Right forelimb (tissue), 1 donor: ENCODE measurements at places on chromosomes 5 and 9.

- no peak for DNase-seq
These were observed 120.6 kb downstream of the FOXD1 start for GRCh38 chr5:73327908-73328455.

- DNase-seq, result no peak
These were observed at the start of gene PCDHA2 for GRCh38 chr5:140794595-140795258. TSS of gene PCDHA2 (plus strand) at chr5:140794852.

DNA sequence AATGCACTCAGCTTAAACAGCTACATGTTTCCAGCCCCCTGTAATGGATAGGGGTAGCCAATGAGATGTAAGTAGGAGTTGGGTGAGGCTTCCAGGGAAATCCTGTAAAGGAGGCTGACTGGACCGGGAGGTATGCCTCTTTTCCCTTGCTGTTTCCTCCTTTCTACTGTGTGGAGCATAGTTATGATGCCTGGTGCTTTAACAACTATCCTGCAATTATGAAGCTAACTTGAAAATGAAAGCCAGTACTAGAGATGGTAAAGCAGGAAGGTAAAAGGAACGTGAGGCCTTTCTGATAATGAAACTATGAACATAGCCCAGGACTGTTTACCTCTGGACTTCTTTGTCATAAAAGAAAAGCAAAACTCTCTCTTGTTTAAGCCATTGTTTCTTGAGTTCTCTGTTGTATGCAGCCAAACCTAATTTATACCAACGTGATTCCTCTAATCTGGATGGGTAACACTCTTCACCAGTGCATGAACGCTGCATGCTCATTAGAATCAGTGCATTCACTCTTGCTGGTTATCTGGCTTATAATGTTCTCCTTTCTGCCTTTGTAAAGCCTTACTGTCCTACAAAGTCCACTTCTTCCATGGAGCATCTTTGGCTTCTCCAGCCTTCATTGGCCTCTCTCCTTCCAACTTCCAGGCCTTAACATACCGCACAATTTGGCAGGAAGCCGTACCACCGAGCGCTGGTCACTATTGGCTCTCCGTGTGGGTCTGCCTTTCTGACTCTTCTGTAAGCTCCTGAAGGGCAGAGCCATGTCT lies 8.3 kb upstream of the ARHGEF28 start:
- DNase-seq, result no peak

DNA sequence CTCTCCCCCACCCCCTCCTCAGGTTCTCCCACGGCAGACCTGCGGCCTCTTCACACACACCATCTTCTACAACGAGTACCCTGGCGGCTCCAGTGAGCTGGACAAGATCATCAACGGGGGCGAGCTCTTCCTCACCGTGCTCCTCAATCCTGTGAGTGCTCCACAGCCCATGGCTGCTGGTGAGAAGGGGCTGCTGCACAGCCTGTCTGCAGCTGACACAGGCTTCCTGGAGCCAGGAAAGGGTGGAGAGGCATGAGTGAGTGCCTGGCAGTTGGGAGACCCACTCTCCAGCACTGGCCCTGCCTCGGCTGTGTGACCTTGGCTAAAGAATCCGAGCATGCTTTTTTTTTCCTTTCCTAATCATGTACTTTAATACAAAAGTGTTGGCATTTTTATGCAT lies 31.3 kb downstream of the NDST1 start:
- no peak for DNase-seq

GRCh38 chr5:162209005-162209605 lies 141.5 kb downstream of the GABRG2 start:
- peak; percentile 58 for DNase-seq

- peak; percentile 7 for DNase-seq
These were observed 7.8 kb downstream of the LCN9 start for GRCh38 chr9:135670721-135671590.

- DNase-seq, result no peak
These were observed 7.5 kb downstream of the MARCHF3 start for GRCh38 chr5:127022846-127023245.

GRCh38 chr9:13860019-13860418 lies 453.9 kb downstream of the NFIB start:
- DNase-seq, result no peak

GRCh38 chr9:116163293-116164055 lies 9.9 kb downstream of the PAPPA start:
- DNase-seq, result no peak

GRCh38 chr9:128117613-128118471 lies 9.7 kb downstream of the PTGES2 start:
- peak; percentile 97 for DNase-seq

- no peak for DNase-seq
These were observed 7.6 kb downstream of the KIF24 start for GRCh38 chr9:34321451-34321850.

GRCh38 chr9:86990290-86990689 lies 43.0 kb upstream of the GAS1 start:
- no peak for DNase-seq
